ENCODE measurements at places on chromosomes 2 and 18.

GRCh38 chr2:95018861-95019550 is 6.5 kb upstream of the MAL start:
- DNase-seq: no peak

DNA sequence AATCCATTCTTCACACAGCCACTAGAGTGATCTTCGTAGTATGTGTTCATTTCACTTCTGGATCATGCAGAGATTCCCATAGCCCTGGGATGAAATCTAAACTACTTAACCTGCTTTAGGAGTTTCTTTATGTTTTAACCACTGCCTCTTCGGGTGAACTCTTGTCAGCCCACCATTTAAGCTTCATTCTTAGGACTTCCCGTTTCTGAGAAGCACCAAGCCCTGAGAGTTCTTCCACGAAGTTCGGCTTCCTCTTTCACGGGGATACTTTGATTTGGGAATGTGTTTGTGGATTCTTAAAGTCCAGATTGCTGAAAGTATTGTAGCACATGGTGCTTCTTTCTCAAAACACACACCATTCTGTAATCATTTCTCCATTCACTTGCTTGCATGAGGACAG is 205.0 kb downstream of the UBE2E3 start:
- no peak for DNase-seq

- no peak for DNase-seq
Observed at GRCh38 chr2:45390861-45391260, 220.2 kb downstream of the SRBD1 start.

DNA sequence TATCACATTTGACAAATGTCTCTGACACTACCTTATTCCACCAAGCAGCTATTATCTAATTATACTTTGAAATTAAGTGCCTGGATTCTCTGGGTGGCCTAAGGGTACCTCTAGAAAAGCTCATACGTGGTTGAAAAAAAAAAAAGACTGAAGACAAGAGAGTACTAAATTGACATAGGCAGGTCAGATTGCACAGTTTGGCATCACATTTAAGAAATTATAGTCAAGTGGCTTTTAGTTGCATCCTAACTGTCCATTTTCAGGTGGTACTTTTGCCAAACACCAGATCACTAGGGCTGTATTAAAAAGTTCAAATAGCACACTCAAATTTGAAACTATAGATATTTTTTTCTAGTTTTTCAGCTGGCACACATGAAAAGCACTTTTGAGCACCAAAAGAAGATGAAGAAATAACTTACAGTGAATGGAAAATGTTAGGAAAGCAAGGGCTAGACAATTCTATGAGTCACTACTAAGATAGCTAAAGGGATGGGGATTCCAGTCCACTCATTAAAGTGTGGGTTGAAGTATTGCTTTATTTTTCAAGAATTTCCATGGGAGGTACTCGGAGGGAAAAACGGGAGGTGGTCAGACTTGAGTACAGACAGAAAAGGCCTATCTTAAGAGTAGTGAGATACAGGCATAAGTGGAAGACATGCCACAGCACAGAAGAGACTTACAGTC is 106.5 kb upstream of the COL5A2 start:
- peak; percentile 91 for DNase-seq

GRCh38 chr2:239953418-239954061 is 71.6 kb downstream of the NDUFA10 start:
- no peak for DNase-seq

GRCh38 chr18:56647071-56647470 is 4.1 kb upstream of the WDR7 start:
- no peak for DNase-seq

GRCh38 chr2:119823734-119824334 is 64.1 kb downstream of the PTPN4 start:
- DNase-seq: peak; percentile 35

- DNase-seq: no peak
Observed at GRCh38 chr2:11930211-11930761, 183.9 kb downstream of the LPIN1 start.

DNA sequence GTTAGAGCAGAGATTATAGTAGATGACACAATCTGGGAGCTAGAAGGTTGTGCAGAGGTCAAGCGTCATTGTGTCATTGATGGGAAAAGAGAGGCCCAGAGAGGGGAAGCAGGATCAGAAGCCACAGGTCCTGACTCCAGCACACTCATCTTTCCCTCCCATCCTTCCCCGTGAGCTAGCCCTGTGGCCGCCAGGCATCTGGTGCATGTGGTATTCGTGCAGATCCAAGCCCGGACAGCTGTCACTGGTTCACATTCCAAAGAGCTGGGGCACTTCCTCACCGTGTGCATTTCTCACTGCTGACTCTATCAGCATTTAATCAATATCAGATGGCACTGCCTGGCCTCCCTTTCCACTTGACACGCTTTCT is 94.1 kb upstream of the THOC1 start:
- DNase-seq: peak; percentile 97

GRCh38 chr2:194095359-194095758 is 1561.7 kb upstream of the SLC39A10 start:
- DNase-seq: no peak

DNA sequence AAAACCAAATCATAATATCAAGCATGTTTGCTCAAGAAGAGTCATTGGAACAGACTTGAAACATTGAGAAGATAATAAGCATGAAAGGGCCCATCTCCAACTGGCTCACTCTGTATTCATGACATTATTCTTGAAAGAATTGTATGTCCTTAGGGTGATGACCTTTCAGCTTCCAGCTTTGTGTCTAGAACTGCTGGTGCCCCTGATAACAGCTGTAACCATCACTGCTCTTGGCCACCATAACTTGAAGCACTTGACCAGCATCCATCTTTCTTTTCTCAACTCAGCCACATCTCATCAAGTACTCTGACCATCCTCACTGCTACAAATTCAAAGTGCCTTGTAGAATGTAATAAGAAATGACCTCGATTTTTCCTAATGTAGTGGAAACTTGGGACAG is 289.9 kb downstream of the SLC8A1 start:
- no peak for DNase-seq

DNA sequence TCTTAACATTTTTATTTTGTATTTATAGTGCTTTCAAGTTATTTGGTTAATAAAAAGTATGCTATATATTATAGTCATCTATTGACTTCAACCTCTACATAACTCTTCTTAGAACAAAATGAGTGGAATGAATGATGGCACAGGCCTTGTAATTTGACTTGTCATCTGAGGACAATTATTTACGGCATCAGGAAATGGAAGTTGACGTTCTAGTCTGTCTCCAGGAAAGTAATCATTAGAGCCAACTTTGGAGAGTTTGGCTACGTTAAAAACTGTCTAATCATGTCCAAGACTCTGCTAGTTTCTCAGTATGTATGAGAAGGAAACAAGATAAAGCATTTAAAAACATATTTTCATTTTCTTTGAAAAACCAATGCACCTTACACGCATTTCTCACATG is 353.6 kb downstream of the ARHGAP15 start:
- DNase-seq: no peak

GRCh38 chr2:70648961-70649360 is 95.3 kb upstream of the TGFA start:
- DNase-seq: no peak

- DNase-seq: peak; percentile 12
Observed at GRCh38 chr2:196435189-196435588, 204.3 kb upstream of the CCDC150 start.

GRCh38 chr18:58310517-58310916 is 266.5 kb downstream of the NEDD4L start:
- DNase-seq: no peak

DNA sequence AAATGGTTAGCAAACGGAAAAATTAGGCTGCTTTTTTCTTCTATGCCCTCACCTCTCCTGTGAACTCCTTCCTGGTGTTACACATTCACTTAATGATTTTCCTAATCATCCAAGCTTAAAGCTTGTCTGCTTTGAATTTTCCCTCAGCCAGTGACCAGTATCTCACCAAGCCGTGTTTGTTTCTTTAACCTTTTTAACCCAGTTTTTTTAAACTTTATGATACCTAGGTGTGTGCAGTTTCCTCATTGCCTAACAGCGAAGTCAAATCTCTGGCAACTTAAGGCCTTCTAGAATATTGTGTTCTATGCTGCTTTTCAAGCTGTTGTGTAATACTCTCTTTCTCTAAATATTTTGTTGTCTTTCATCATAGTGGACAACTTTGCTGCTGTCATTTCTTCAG is 113.0 kb downstream of the PIK3C3 start:
- DNase-seq: no peak

DNA sequence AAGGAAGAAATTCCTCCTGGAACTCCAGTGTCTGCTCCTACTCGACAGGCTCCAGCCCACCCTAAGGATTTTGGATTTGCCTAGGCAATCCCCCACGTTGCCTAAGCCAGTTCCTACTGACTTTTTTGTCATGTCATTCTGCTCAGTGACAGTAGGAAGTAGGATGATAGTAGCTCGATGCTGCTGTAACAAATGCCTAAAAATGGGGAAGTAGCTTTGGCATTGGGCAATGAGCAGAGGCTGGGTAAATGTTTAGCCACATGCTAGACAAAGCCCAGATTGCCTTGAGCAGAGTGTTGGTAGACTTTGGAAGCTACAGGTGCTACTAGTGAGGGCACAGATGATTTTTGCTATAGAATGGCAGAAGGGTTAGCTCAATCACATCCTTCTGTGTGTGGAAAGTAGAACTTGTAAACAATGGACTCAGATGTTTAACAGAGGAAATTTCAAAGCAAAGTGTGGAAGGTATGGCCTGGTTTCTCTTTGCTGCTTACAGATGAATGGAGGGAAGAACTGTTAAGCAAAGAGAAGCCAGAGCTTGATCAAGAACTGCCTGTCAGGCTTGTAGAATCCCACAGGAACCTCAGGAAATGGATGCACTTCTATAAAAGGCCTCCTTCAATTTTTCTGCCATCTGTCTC is 154.8 kb downstream of the RNF144A start:
- DNase-seq: no peak

DNA sequence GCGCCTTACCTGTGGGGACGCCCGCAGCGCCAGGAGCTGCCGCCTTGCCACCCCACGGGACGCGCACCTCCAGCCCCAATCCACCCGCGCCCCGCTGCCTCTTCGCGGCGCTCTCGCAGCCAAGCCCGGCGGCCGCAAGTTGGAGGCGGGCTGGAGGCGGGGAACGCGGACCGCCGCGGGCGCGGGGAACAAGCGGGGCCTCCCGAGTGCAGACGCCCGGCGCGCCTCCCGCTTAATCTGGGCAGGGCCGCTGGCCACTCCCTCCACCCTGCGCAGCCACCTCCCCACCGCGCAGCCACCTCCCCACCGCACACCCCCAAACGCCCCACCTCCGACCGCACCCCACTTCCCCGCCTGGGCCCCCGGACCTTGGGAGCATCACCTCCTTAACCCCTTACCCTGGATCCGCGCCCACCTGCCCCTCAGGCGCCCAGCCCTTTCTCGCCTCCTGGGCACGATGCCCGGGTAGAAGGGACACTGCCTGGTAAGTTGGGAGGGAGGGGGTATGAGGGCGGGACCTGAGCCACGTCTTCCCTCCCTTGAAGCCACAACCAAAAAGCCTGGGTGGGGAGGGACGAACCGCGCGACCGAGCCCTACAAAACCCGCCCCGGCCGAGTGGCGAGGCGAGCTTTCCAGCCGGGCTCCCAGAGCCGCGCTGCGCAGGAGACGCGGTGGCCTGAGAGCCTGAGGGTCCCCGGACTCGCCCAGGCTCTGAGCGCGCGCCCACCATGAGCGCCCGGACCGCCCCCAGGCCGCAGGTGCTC is at the start of the genes COL4A3 and COL4A4:
COL4A3 (plus strand) TSS at position 627 of the 765 bp plus-strand sequence; CDS start at position 730, 103 bp downstream.
COL4A4 (minus strand) TSS at position 208 of the 765 bp plus-strand sequence. CDS start 16,722 bp downstream, outside the sequence.
- DNase-seq: peak; percentile 35

GRCh38 chr2:239604861-239605260 is 204.0 kb upstream of the HDAC4 start:
- DNase-seq: no peak

- DNase-seq: no peak
Observed at GRCh38 chr2:60551240-60552077, 2.0 kb downstream of the BCL11A start.

DNA sequence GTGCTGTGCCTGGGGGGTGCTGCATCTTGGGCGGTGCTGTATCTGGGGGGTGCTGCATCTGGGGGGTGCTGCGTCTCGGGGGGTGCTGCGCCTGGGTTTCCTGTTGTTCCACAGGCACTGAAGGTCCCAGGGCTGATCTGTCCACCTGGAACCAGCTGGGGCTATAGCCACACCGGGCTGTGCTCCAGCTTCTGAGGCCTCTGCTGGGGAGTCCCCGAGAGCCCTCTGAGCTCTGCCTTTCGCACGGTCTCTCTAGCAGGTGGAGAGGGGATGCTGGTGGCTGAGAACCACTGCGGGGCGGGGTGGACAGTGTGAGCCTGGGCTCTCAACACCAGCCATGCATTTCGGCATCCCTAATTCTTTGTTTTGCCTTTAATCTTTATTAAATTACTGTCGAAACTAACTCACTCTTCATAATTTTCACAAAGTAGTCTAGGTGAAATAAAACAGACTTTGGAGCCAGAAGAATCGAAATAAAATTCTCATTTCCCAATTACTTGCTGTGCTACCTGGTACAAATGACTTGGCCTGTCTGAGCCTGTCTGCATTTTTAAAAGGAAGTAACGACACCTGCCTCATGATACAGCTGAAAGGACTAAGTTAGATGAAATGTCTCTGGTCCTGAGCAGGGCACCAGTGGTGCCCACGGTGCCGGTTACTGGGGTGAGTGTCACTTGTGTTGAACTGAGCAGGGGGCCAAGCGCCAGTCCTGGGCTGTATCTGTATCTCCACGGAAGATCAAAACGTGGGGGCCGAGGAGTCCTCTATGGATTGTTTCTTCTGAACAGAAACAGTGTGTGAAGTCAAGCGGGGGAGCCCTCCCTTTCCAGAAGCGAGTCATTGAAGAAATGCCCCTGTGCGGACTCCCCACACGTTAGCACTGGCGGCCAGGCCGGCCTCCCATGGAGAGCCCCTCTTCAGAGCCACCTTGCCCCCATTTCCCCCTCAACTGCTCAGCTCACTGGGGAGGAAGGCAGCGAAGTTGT is 142.0 kb downstream of the ASB1 start:
- no peak for DNase-seq

DNA sequence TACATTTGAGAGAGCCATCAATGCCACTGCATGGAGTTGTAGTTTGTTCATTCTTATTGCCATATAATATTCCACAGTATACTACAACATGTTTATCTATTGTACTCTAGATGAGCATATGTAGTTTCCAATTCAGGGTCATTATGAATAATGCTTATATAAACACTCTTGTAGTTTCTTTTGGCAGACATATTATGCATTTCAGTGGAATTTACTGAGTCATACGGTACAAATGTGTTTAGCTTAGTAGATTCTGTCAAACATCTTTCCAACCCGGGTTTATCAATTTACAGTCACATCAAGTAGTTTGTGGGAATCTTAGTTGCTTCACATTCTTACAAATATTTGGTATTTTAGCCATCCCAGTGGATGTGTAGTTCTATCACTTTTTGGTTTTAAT is 161.1 kb downstream of the KCNH7 start:
- DNase-seq: peak; percentile 35

GRCh38 chr18:56067214-56067894 is 479.4 kb upstream of the TCF4 start:
- no peak for DNase-seq

DNA sequence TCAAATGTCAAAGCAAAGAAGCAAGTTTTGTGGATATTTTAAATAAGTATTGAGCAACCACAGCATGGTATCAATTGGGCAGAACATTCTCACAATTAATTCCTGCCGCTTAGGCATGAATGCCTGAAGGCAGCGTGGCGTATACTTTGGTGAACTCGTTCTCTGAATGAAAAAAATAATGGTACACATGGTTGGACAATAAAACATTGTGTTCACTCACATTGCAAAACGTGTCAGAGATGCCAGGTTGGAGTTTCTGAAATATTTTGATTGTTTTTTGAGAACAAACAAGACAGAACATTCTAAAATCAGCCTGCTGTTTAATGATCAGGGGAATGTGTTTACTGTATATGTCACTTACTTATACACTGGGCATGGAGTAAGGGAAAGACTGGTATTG is 254.2 kb downstream of the CDH2 start:
- DNase-seq: no peak

Measured in M059J (cell line).